CD4-positive, CD25-positive, alpha-beta regulatory T cell (primary cell): ENCODE measurements at places on chromosomes 2 and 18.

DNA sequence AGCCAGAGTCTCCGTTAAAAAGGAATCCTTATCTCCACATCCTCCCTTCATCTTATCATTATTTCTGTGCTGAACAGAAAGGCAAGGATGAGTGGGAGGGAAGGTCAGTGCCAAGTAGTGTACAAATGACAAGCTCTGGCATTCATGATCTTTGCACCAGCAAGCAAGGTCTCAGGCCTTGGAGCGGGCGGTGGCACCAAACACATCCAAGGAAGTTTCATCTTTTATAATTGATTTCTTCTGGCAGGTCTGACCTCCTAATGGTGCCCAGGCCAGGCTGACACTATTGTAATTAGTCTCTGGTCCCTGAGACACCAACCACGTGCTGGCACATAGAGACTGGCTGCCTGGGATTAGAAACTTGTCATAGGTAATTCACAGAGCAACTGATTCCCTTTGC lies 336.6 kb downstream of the EN1 start:
- no peak for DNase-seq

DNA sequence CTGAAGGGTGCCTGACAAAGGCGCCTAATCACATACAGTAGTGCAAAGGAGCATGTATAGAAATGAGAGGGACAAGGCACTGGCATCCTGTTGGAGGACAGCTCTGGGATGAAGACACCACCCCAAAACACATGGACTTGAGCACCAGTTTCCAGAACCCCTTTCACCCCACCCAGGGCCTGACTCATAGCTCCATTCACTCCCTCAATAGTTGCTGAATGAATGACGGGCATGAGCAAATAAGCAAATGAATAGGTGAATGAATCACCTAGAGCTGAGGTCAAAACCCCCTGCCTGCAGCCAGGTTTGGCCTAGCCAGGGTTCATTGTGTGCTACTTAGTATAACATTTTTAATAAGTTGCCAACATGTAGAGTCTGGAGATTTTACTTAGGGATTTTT lies 66.3 kb downstream of the NRP2 start:
- no peak for DNase-seq

GRCh38 chr2:168997118-168997521 lies 34.0 kb downstream of the ABCB11 start:
- no peak for DNase-seq

DNA sequence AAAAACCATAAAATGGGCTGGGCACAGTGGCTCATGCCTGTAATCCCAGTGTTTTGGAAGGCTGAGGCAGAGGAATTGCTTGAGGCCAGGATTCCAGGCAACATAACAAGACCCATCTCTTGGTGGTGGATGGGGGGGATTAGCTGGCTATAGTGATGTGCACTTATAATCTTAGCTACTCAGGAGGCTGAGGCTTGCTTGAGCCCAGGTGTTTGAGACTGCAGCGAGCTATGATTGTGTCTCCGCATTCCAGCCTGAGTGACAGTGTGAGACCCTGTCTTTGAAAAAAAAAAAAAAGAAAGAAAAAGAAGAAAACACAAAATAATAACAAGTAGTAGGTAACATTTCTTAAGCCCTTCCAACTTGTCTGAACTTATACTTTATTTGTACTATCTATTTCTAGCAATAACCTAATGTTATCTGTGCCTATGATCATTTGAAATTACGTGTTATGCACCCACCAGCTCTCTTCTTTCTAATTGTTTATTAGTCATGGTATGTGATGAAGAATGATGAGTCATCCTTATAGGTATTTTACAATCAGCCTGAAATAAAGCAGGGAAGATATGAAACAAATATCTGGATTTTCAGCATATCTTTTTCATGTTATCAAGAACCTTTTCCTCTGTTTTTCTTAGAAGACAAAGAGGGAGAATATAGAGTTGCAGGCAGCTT lies 129.3 kb upstream of the UNC80 start:
- no peak for DNase-seq

DNA sequence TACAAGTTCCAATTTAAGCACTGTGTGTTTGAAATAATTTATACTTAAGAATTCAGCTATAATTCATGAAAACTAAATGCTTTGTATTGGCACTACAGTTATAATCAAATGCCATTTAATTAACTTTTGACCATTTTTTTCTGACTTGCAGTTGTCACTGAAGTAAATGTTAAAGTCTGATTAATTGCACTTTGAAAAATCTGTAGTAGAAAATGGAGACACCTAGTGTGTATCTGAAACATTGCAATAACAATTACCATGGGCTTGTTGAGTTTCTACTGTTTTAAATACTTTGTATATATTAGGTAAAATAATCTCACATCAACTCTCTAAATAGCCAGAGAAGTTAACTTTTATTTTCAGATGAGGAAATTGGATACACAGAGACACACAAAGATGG lies 458.6 kb upstream of the FSIP2 start:
- no peak for DNase-seq
